A549 treated with RU486 at 1 μM for 4 hours (cell line): ENCODE measurements at places on chromosomes 3 and 15. TPM values are rescaled to one million over a fixed set of nuclear protein-coding genes. Genes with fewer than 3 reads are reported as not detected.

EID1 gene
- 105 to 137 TPM (median 116 TPM) in 5 replicates for total RNA-seq

ZBBX gene
- not detected in 5 replicates for total RNA-seq

GPR62 gene
- not detected in 5 replicates for total RNA-seq

CFAP92 gene
- total RNA-seq, result not detected in 5 replicates

TLR9 gene
- total RNA-seq, result 0.06 TPM in 1 of 5 replicates, not detected in the others

GOLGA8T gene
- total RNA-seq, result 1.1 to 2.1 TPM (median 1.3 TPM) in 5 replicates

CTXND1 gene
- 0.02 TPM in 1 of 5 replicates, not detected in the others for total RNA-seq

APBA2 gene
- total RNA-seq, result 16.0 to 20.6 TPM (median 18.1 TPM) in 5 replicates

PRSS50 gene
- not detected in 5 replicates for total RNA-seq

SEMA6D gene
- not detected in 5 replicates for total RNA-seq

SLC28A1 gene
- 0.07 TPM in 1 of 5 replicates, not detected in the others for total RNA-seq

CISH gene
- 0.48 to 0.90 TPM (median 0.67 TPM) in 5 replicates for total RNA-seq

ERICH6 gene
- 0.05 TPM in 1 of 5 replicates, not detected in the others for total RNA-seq

LRRC49 gene
- 3.5 to 5.3 TPM (median 4.8 TPM) in 5 replicates for total RNA-seq

NEK10 gene
- total RNA-seq, result 0.65 to 1.2 TPM (median 1.1 TPM) in 5 replicates

PATL2 gene
- total RNA-seq, result 0.07 to 0.14 TPM in 2 of 5 replicates, not detected in the others

TASOR gene
- 10.2 to 24.5 TPM (median 22.0 TPM) in 5 replicates for total RNA-seq

RGMA gene
- 0.15 to 0.39 TPM (median 0.18 TPM) in 5 replicates for total RNA-seq

CYP1A1 gene
- 1.3 to 2.6 TPM (median 1.9 TPM) in 5 replicates for total RNA-seq

CSTA gene
- 0.73 to 1.9 TPM (median 0.97 TPM) in 5 replicates for total RNA-seq

MIX23 gene
- 49.8 to 79.3 TPM (median 55.4 TPM) in 5 replicates for total RNA-seq

SAMD7 gene
- not detected in 5 replicates for total RNA-seq

ADAMTS7 gene
- total RNA-seq, result 2.5 to 4.7 TPM (median 3.6 TPM) in 5 replicates

P2RY13 gene
- total RNA-seq, result not detected in 5 replicates

IQCF5 gene
- not detected in 5 replicates for total RNA-seq

USP13 gene
- 8.4 to 11.1 TPM (median 10.5 TPM) in 5 replicates for total RNA-seq

CACNA2D2 gene
- 0.25 to 0.75 TPM (median 0.58 TPM) in 5 replicates for total RNA-seq

IQCH gene
- 1.4 to 3.5 TPM (median 1.5 TPM) in 5 replicates for total RNA-seq

ECE2 gene
- not detected in 5 replicates for total RNA-seq

GPR149 gene
- not detected in 5 replicates for total RNA-seq

GPR160 gene
- total RNA-seq, result 0.73 to 2.2 TPM (median 2.0 TPM) in 5 replicates

SLC6A20 gene
- total RNA-seq, result 0.01 to 0.05 TPM (median 0.03 TPM) in 3 of 5 replicates, not detected in the others

NRROS gene
- total RNA-seq, result not detected in 5 replicates

SEMA3G gene
- 0.07 to 0.09 TPM (median 0.08 TPM) in 4 of 5 replicates, not detected in the other for total RNA-seq

RHOV gene
- total RNA-seq, result 4.7 to 7.6 TPM (median 6.4 TPM) in 5 replicates

CLEC3B gene
- 0.25 TPM in 1 of 5 replicates, not detected in the others for total RNA-seq

ATOSA gene
- 5.3 to 12.4 TPM (median 10.1 TPM) in 5 replicates for total RNA-seq

SPINK8 gene
- not detected in 5 replicates for total RNA-seq

CHRM5 gene
- total RNA-seq, result not detected in 5 replicates

ITIH1 gene
- total RNA-seq, result not detected in 5 replicates

LRRC31 gene
- total RNA-seq, result not detected in 5 replicates

COL6A5 gene
- total RNA-seq, result not detected in 5 replicates

C3orf20 gene
- total RNA-seq, result 0.03 to 0.06 TPM (median 0.05 TPM) in 3 of 5 replicates, not detected in the others

CSPG4 gene
- 0.07 to 0.14 TPM (median 0.09 TPM) in 5 replicates for total RNA-seq

MME gene
- total RNA-seq, result not detected in 5 replicates

TRH gene
- total RNA-seq, result not detected in 5 replicates

CHRNA5 gene
- total RNA-seq, result 20.4 to 39.2 TPM (median 36.2 TPM) in 5 replicates

PROS1 gene
- 6.8 to 10.9 TPM (median 9.7 TPM) in 5 replicates for total RNA-seq

CELSR3 gene
- 2.7 to 5.3 TPM (median 4.2 TPM) in 5 replicates for total RNA-seq

RTP1 gene
- total RNA-seq, result not detected in 5 replicates

SLC6A11 gene
- total RNA-seq, result 0.07 to 0.08 TPM in 2 of 5 replicates, not detected in the others

CCDC191 gene
- total RNA-seq, result 1.5 to 1.9 TPM (median 1.7 TPM) in 5 replicates

DLL4 gene
- 0.35 to 0.81 TPM (median 0.67 TPM) in 5 replicates for total RNA-seq

FANCD2 gene
- 14.3 to 25.2 TPM (median 17.6 TPM) in 5 replicates for total RNA-seq

CATSPER2 gene
- total RNA-seq, result 0.18 to 0.80 TPM (median 0.59 TPM) in 5 replicates
